ENCODE measurements at places on chromosomes 12 and 14. TPM values are rescaled to one million over a fixed set of nuclear protein-coding genes. Genes with fewer than 3 reads are reported as not detected.

DNA sequence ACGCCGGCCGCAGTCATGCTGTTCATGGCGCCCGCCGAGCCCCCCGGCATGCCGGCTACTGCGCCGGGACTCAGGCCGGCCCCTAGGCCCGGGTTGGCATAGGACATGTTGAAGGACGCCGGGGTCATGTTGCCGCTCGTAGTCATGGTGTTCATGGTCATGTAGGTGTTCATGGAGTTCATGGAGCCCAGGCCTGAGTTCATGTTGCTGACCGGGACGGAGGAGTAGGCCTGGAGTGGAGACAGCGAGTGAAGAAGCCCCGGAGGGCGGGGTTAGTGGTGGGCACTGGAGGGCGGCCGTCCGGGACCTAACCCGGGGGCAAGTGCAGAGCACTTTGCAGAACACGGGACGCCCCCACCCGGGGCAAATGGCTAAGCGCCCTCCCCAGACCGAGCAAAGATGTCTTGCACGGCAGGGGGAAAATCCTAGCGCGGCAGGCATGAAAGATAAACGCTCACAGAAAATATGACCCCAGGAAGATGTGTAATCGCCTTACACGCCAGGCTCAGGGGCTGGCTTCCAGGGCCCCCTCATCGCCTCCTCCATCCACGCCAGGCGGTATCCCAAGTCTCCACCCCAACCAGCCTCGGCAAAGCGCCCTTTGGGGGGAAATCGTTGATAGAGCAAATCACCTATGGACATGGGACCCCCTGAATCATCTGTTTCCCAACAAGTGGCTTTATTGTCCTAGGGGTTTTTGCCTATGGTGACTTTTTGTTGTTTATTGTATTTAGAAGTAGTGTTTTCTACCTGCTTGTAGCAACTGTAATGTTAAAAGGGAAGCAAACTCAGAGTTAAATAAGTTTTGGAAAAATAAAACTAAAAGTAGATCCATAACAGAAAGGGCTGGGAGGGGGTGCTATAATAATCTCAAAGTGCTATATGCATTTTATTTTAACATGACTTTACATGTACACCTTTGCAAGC is 2.3 kb downstream of the FOXA1 start:
- no peak for DNase-seq

DNA sequence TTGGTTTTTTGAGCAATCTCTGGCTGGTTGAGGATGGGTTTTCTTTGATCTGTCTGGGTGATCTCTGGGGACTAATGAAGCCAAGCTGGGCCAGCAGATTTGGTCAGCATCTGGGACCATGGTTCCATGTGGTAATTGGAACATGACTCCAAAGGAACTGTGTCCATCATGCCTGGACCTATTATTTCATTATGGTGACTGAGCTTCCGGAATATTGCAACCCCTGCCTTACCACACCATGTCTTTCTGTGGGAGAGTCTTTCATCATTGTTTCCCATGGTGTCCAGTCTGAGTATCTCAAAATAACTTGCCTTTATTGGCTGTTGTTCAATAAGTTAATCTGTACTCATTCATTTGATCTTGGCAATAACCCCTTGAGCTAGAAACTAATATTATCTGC is 624.9 kb upstream of the TBX3 start:
- DNase-seq: no peak

- no peak for DNase-seq
Measured at GRCh38 chr12:19749906-19750574, 310.7 kb downstream of the AEBP2 start.

GRCh38 chr14:23481979-23482822 is 12.7 kb downstream of the NGDN start:
- DNase-seq: no peak

- no peak for DNase-seq
Measured at GRCh38 chr12:95998611-95999286, 2.6 kb upstream of the HAL start.

DNA sequence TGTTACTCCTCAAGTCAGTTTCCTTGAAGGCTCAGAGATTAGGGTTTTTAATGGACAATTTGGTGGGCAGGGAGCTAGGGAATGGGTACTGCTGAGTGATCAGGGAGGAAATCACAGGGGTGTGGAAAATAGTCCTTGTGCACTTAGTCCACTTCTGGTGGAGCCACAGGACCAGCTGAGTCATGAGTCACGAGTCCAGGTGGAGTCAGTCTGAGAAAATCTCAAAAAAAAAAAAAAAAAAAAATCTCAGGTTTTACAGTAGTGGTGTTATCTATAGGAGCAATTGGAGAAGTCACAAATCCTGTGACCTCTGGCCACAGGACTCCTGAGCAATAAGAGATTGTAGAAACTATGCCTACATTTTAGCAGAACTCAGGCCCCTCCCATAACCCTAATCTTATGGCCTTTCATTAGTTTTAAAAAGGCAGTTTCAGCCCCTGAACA is 28.2 kb upstream of the AMN1 start:
- no peak for DNase-seq

DNA sequence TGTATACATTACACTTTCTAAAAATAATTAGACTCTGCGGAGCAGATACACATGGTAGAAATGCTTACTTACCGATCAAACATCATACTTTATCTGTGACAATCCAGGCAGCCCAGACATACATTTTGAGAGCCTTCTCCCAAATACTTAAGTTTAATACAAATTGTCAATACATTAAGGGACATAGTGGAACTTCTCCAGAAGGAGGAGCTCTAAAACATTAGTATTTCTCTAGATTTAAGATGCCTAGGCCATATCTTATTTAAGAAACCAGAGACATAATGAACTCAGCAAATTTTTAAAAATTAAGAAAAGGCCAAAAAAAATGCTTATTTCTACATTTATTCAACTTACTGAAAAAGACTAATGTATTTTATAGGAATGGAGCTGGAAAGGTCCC is 16.1 kb downstream of the ACSM4 start:
- DNase-seq: no peak

GRCh38 chr12:115387467-115387901 is 703.5 kb upstream of the TBX3 start:
- no peak for DNase-seq

GRCh38 chr14:76391981-76392690 is 16.2 kb downstream of the ESRRB start:
- DNase-seq: no peak

GRCh38 chr14:89324501-89325298 is 92.3 kb downstream of the FOXN3 start:
- DNase-seq: no peak

DNA sequence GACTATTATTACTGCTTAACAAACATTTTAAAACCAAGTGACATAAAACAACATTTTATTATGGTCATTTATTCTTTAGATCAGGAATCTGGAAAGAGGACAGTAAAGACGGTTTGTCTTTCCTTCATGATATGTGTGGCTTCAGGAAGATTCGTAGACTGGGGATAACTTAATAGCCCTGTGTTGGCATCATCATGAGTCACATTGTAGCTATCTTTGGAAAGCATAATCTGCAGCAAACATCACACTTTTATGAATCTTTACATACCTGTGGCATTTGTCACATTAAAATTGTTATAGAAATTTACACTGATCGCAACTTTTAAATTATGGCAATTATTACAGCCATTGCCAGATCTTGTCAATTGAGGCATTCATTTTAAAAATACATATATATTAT is 397.1 kb downstream of the NOVA1 start:
- no peak for DNase-seq

- DNase-seq: no peak
Measured at GRCh38 chr14:51868405-51868804, 8.0 kb downstream of the GNG2 start.

GRCh38 chr14:26424537-26424936 is 173.3 kb downstream of the NOVA1 start:
- DNase-seq: no peak

DNA sequence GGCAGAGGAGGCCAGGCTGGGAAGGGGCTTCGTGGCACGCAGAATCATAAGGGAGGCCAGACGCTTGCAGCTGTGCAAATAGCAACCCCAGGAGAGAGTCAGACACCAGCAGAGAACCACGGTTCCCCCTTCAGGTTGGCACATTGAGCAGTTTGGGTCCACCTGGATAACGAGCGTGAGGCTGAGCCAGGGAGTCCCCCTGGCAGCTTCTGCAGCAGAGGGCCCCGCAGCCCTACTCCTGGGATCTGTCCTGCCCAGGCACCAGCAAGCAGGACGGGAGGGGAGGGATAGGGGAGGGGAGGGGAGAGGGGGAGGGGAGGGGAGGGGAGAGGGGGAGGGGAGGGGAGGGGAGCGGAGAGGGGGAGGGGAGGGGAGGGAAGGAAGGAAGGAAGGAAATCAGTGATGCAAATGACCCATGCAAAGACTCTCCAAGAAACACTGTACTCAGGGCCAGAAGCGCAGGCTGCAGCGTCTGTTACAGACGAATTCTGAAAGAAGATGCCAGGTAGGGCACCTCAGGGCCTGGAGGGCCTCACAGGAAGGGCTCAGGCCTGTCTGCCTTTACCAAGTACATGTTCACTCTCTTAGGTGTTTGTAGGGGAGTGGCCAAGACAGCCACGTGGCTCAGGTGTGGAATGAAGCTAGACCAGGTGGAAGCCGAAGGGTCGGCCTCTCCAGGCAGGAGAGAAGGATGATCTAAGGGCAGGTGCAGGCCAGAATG is 32.3 kb upstream of the MMP17 start:
- no peak for DNase-seq

DNA sequence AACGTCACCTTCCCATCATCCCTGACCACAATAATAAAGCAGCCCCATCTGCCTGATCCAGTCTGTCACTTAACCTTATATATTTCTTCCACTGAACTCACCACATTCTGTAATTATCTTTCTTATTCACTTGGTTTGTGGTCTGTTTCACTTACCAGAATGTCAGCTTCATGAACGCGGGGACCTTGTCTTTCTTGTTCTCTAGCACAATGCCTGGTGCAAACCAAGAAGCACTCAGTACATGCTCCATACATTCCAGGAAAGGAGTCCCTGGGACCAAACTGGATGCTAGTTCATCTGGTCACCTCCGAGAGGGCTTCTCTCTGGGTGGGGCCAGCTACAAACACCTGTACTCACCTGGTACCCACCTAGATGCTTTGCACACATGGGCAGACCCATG is 17.4 kb upstream of the ANKRD33 start:
- no peak for DNase-seq

DNA sequence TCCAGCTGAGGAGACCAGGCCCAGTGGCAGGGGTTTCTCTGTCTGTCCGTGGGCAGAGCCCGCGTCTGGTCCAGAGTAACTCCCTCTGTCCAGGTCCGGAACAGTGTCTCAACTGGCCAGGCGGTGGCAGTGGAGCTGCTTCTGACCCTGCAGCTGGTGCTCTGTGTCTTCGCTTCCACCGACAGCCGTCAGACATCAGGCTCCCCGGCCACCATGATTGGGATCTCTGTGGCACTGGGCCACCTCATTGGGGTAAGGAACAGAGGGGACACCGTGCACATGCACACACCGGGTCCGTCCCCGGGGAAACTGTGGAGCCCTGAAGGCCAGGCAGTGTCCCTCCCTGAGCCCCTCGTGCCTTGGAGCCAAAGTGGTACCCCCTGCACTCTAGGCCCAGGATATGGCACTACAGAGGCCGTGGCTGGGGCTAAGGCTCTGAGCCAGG is 1.5 kb downstream of the AQP6 start:
- DNase-seq: no peak

- DNase-seq: no peak
Measured at GRCh38 chr14:93059917-93060545, 55.7 kb downstream of the ITPK1 start.

DNA sequence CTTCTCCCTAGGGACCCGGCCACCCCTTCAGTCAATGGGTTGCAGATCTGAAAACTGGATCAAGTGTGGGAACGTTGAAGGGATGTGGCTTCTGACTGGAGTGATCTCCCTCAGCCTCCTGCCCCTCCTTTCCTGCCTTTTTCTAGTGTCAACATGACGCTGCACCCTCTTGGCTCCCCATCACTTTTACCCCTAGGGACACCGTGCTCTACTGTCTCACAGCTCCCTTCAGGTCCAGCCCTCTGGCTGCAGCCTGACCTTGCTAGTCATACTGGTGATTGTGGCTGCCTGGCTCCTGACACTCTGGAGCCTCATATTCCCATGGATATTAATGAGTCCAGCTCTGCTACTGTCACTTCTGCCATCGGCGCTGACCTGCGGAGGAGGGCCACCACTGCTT is 51.5 kb upstream of the RASSF3 start:
- DNase-seq: no peak

DNA sequence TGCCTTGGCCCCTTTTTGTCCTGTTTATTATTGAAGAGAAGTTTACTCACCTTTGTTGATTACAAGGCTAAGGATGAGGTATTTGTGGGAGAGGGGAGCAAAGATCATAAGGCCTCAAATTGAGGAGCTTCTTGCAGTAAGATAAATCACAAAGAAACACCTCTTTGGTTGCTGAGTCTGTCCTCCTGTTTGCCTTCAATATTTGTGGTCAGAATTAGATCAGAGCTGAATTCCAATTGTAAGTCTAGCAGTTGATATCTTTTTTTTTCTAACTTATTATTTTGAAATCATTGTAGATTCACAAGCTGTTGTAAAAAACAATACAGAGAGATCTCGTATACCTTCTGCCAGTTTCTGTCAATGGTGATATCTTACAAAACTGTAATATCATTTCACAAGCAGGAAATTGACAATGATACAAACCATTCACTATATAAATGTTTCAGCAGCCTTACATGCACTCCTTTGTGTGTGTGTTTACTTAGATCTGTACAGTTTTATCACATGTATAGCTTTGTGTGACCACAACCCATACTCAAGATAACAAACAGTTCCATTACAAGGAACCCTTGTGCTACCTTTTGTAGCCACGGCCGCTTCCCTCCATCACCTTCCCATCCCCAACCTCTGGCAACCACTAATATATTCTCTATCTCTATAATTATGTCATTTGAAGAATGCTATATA is 97.4 kb downstream of the KICS2 start:
- DNase-seq: no peak

MEG3 gene
- total RNA-seq: not detected

HHIPL1 gene
- 2.0 TPM for total RNA-seq

NPFF gene
- not detected for total RNA-seq

FLVCR2 gene
- total RNA-seq: 0.94 TPM

PRB3 gene
- not detected for total RNA-seq

BATF gene
- not detected for total RNA-seq

IFT81 gene
- 13.1 TPM for total RNA-seq

SMCO2 gene
- not detected for total RNA-seq

C12orf76 gene
- total RNA-seq: 13.7 TPM

ST8SIA1 gene
- total RNA-seq: 3.6 TPM

OR4E2 gene
- not detected for total RNA-seq

PRB2 gene
- not detected for total RNA-seq

GDF3 gene
- total RNA-seq: not detected

KRT76 gene
- not detected for total RNA-seq

All from osteocyte (in vitro differentiated cells).